ENCODE measurements at places on chromosomes 4 and X.

DNA sequence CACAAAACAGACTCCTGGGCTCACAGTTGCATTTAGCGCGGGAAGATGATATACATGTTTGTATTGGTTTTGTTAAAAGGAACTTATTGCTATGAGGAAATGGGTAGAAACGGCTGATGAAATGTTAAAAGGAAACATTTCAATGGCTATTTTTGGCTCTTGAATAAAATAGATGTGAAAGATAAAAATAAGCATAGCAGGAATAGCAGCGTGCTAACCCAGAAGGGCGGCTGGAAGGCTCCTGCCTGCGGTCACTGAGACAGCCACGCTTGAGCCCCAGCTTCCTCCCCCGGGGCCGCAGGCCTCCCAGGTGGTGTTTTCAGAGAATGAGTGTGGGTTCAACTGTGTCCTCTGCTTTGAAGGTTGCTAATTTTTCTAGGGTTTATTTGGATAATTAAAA is 35.0 kb upstream of the CLCN4 start:
- DNase-seq, result no peak

GRCh38 chr4:86554646-86555045 is 39.5 kb upstream of the PTPN13 start:
- no peak for DNase-seq

- DNase-seq, result no peak
Observed at GRCh38 chrX:135484641-135485289, 35.7 kb upstream of the INTS6L start.

GRCh38 chrX:2627272-2627867 is 63.7 kb upstream of the CD99 start:
- no peak for DNase-seq
